Activated CD4-positive, alpha-beta memory T cell treated with anti-CD3 and anti-CD28 coated beads for 36 hours (primary cell): ENCODE measurements at places on chromosomes 11 and 22.

DNA sequence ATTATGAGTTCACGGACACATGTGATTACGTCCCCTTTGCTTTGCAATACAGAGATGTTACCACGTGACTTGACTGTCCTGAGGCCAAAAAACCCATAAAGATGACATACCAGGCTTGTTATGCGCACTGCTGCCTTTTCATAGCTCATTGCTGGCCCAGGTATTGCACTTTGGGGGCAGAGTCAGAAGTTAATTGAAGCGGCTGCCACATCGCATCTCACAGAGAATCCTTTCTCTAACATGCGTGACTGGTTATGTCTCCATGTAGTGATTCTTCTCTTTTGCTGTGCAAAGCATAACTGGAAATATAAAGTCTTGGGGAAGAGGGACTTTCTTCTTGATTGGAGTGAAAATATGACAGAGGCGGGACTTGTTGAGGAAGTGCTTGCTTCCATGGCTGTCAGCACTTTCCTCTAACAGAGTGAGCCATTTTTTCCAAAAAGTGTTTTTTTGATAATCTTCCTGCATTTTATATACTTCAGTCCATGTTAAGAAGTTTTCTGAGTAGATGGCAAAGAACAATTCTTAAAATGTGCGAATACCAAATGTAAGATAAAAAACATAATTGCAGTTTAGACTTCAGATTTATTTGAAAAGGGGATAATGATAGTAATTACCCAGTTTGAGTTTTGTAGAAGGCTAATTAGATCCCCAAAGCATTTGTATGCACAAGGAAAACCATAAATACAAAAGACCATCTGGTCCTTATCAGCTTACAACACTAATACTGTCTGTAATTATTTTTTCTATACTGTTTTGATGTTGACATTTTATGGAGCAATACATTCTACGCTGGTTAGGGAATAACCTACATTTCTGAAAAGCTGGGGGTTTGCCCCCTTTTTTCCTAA is 324.6 kb upstream of the MTNR1B start:
- DNase-seq = no peak

DNA sequence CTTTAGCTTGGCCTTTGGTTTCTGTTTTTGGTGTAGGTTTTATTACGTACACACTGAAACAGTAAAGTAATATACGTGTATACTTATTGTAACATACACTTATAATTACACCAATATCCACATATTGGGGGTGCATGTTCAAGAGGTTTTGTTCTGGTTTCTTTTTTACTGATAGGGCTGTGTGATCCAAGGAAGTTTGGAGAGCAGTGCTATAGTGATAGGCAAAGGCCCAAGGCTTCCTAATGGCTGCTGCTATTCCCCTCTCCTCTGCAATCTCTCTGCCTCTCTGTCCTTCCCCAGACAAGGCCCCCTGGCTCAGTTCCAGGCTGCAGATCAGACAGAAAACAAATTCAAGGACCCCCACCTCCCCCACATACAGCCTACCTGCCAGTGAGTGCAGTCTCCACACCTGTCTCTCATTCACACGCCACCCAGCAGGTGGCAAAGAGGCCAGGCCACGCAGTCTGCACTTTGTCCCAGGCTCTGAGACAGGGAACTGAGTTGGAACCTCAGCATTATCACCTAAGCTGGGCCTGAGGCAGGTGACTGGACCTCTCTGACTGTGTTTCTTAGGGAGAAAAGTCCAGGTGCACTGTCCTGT is 15.1 kb downstream of the TMEM184B start:
- DNase-seq = no peak

DNA sequence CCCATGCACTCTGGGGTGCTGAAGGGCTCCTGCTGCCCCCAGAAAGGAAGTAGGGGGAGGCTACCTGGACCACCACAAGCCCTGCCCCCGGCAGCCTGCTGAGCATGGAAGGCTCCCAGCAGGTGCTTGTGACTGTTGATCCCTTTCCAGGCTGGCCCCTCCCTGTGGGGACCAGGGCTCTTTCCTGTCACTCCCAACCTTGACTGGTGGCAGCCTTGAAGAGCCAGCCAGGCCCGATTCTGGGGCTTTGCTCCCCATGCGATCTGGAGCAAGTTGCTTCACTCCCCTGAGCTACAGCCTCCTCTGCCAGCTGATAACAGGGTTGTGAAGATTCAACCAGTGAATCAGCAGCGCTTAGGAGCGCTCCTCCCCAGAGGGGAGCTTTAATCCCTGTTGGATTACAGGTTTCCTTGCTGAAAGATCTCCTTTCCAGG is 4.6 kb upstream of the CST6 start:
- DNase-seq = no peak

- no peak for DNase-seq
Measured at GRCh38 chr11:100964435-100964834, 165.2 kb downstream of the PGR start.

DNA sequence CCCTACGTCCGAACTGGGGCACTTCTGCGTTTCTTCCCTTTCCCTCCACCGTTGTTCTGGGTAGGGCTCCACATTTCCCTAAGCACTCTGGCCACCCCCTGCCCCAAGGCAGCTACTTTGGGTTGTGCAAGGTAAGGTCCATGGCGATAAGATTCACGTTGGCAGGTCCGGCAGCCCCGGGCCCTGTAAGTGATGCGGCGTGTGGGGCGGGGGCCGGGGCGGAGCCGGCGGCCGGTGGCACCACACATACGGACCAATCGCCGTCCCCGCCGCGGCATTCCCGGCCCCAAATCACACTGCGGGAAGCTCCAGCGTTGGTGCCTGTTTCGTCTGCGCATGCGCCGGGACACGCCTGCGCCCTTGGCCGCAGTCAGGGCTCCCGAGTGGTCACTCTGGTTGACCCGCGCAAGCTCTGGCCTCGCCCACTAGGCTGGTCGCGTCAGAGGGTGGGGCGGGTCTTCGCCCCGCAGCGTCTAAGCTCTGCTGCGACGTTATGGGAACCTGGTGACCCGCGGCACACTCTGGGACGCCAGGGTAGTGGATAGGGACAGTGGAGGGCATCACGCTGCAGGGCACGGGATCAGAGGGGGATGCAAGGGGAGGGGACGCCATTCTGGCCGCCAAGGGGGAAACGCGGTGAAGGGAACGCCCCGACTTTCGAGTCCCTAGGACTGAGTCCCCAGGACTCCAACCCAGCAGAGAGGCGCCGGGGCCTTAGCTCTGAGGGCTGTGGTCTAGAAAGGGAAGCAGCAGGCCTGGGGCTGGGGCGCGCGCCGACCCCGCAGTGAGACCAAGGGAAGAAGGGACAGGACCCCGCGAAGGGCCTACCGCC is 1.6 kb downstream of the FADS1 start:
- DNase-seq = peak; percentile 77

DNA sequence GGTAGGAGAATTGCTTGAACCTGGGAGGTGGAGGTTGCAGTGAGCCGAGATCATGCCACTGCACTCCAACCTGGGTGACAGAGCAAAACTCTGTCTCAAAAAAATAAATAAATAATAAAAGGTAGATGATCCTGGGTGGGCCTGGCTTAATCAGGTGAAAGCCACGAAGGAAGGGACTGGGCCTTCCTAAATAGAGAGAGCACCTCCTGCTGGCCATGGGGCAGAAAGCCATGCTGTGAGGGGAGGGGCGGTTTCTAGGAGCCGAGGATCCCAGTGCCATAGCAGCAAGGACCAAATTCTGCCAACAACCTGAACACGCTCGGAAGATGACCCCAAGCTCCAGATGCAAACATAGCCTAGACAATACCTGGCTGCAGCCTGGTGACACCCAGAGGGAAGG is 24.5 kb upstream of the DGKZ start:
- DNase-seq = peak; percentile 53

DNA sequence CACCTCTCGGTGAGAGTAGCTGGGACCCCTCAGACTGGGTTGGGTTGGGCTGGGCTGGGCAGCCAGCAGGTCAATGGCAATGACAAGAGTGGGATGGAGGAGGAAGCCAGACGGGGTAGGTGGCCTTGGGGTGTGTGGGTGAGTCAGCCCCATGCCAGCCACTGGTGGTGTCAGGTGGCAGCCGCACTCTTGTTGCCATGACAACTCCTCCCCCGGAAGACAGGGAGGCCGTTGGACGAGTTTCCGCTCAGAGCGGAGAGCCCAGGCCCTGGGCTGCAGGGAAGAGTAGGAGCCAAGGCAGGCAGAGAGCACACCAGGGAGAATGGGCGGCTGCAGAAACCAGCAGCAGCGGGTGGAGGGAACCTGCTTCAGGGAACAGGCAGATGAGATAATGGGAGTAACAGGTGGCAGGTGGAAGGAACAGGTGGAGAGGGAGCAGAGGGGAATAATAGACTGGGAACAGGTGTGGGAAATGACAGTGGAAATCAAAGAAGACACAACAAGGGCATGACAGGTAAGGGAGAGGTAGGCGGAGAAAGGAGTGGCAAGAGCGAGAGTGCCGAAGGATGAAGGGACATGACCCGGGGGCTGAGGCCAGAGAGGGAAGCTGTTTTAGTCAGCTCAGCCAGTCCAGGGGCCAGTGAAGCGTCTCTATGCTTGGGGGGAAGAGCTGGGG is 8.7 kb downstream of the SPTBN2 start:
- peak; percentile 77 for DNase-seq

DNA sequence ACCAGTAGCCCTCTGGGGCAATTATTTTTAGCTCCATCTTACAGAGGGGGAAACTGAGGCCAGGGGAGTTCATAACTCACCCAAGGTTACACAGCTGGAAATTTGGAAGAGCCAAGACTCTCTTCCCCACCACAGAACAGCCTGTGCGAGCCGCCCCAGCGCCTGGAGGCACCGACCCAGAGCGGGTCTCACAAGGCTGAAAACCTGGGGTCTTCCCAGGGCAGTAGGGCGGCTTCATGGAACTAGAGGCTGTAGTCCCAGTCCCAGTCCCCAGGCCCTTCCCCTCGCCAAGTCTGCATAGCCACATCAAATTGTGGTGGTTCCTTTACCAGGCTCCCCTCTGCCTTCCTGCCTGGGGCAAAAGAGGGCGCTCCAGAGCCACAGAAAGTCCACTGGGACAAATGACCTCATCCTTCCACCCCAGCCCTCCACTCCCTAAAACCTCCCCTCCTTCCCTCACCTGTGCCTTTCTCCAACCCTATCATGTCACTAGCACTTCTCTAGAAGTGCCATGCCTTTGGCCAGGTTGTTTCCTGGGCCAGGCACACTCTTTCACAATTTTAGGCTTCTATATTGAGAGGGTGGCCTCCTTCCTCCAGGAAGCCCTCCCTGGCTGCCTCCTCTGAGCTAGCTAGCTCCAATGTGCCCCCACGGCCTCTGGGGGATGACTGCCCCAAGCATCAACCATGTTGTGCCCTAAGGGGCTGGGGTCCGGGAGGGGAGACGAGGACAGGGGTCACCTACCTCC is 15.2 kb upstream of the CDC42EP1 start:
- DNase-seq = peak; percentile 83
